ENCODE measurements at places on chromosomes 6 and 20.
A peak's percentile ranks its signal among the peaks of the same experiment; 100 is the strongest.

GRCh38 chr6:150006961-150007464 is 18.3 kb downstream of the RAET1L start:
- no peak for DNase-seq

- DNase-seq = no peak
These were observed 42.3 kb downstream of the ANKEF1 start for GRCh38 chr20:10077081-10077471.

- no peak for DNase-seq
These were observed 618.5 kb downstream of the C6orf118 start for GRCh38 chr6:164690702-164691500.

GRCh38 chr6:63926950-63927927 is 291.6 kb downstream of the PHF3 start:
- DNase-seq = no peak

DNA sequence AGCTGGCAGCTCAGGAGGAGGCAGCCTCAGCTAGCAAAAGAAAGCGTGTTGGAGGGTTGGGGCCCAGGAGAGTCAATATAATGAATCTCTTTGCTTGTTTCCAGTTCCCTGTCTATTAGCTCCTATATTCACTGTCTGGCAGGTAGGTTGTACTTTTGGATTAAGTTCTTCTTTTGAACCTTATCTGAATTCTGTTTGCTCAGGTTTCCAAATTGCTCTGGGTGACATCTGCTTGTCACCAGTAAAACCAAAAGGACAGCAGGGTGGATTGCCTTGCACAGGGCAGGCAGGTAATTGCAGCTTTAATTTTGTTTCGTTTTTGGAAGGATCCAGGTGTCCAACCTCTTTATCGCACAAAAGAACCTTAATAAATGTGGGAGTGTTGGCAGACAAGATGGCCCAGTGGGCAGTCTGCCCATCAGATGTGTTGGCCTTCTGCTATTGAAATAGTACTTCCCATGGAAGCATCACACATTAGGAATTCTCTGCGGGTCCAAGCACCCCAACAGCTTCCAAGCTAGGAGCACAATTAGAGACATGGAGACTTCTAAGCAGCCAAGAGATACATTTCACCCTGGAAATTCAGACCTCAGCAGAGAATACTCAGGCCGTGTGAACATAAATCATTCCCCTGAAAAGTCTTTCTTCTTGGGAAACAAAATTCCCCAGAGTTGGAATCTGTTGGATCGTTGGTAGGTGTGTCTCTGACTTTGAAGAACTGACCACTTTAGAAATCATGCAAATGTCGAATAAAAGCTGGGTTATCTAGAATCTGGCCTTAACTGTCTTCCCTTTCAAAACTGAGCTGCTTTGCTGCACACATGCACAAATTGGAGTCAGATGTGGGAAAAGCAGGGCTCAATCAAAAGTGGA is 286.9 kb upstream of the BMP2 start:
- no peak for DNase-seq

GRCh38 chr6:16403831-16404230 is 165.4 kb downstream of the GMPR start:
- DNase-seq = no peak

- DNase-seq = peak; percentile 85
These were observed at the start of gene ERGIC3 for GRCh38 chr20:35541783-35542662. Gene ERGIC3 (plus strand): TSS chr20:35542078. CDS start chr20:35542098, 20 bp downstream.

GRCh38 chr6:13485923-13486562 is 1.4 kb downstream of the GFOD1 start:
- DNase-seq = no peak

DNA sequence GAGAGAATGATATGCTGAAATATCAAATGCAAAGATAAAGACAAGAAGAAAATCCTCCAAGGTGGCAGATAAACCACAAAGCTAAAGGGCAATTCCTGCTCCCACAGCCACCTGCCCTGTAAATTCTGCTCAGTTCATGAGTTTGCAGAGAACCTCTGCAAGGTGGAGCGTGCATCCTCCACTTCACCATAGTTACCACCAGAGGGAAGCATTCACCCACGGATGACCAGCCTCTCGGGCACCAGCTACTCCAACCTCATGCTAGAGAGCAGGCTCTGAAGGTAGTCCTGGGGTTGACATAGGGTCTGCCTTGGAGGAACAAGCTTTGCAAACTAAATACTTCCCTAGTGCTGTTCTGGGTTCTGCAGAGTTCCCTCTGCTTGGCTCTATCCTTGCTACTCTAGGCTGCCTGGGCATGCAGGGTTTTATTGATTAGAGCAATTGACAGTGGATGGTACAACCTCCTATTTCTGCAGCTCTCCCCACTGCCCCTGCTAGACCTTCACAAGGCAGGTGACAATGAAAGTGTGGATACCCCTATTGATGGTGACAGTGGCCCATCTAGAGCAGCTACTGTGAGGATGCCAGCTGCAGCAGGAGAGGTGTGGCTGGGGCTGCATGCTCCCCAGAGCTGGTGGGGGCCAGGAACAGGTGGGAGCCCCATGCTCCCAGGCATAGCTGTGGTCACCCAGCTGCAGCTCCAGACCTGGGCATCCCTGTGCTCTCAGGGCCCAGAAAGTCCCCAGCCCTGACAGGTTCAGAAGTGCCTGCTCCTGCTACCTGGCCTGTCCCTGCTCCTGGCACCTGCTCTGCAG is 51.1 kb downstream of the GGTLC1 start:
- DNase-seq = no peak

DNA sequence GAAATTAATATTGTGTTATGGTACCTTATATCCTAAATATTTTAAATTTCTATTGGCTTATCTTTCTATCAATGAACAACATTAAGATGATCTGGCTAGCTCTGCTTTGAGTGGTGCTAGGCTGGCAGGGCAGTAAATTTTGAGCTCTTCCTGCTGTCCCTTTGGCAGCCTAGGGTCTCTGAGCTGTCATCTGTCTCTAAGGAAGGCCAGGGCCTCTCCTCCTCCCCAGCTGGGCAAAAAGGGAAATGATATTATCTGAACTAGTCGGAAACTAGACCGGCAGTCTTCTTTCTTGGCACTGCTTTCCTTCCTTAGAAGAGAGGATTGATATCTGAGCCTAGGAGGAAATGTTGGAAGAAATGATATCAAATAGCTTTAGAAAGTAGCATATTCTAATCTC is 176.7 kb upstream of the BTBD3 start:
- DNase-seq = no peak

DNA sequence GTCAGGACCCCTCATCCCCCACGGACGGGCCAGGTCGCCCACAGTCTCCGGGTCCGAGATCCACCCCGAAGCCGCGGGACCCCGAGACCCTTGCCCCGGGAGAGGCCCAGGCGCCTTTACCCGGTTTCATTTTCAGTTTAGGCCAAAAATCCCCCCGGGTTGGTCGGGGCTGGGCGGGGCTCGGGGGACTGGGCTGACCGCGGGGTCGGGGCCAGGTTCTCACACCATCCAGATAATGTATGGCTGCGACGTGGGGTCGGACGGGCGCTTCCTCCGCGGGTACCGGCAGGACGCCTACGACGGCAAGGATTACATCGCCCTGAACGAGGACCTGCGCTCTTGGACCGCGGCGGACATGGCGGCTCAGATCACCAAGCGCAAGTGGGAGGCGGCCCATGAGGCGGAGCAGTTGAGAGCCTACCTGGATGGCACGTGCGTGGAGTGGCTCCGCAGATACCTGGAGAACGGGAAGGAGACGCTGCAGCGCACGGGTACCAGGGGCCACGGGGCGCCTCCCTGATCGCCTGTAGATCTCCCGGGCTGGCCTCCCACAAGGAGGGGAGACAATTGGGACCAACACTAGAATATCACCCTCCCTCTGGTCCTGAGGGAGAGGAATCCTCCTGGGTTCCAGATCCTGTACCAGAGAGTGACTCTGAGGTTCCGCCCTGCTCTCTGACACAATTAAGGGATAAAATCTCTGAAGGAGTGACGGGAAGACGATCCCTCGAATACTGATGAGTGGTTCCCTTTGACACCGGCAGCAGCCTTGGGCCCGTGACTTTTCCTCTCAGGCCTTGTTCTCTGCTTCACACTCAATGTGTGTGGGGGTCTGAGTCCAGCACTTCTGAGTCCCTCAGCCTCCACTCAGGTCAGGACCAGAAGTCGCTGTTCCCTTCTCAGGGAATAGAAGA is 978 bp downstream of the HLA-A start:
- no peak for DNase-seq

DNA sequence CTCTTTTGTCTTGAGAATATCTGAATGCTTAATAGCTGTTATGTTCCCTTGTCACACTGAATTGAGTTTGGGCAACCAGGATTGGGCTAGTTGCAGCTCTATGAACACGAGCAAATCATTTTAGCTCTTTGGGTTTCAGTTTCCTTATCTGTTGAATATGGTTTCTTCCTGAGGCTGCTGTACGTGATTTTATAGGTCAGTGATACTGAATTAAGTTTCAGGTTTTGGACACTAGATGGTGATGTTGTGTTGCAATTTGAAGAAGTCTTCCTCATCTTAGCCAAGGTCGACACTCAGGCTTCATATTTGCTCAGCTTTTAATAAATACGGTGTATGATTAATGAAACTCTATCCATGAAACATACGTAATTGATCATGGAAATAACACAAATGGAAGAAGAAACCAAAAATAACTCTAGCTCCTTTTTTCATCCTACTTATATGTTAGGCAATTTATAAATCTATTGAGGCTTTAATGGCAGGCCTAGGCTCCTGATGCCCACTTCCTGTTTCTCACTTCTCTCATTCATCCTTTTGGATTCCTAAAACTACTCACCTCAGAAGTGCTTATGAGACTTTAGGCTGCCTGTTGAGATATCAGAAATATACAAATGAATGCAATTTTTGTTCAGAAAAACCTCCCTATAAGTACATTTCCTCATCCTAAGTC is 354.1 kb upstream of the MAP3K7 start:
- DNase-seq = peak; percentile 10

GRCh38 chr6:147223736-147224135 is 19.5 kb downstream of the STXBP5 start:
- no peak for DNase-seq

- no peak for DNase-seq
These were observed 74.4 kb upstream of the CHD6 start for GRCh38 chr20:41692479-41693135.

GRCh38 chr20:19940988-19941460 is 76.1 kb upstream of the NAA20 start:
- no peak for DNase-seq

DNA sequence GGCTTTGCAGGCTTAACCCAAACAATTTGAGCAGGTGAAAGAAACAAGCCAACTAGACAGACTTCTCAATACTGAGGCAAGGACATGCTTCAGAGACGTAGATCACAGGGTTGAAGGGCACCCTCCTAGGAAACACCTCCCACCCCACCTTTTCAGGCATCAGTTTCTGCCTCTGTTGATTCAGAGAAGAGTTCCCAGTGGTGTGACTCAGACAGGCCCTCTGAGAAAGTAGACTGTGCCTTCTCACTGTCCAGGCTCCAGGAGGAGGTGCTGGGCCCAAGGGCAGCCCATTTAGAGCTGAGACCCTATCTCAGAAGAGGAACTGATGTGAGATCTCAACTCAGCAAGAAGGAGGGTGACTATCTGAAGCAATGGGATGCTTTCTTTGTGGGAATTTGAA is 108.1 kb downstream of the FAM50B start:
- DNase-seq = no peak

- no peak for DNase-seq
These were observed 7.3 kb downstream of the COL10A1 start for GRCh38 chr6:116118608-116119007.

GRCh38 chr6:111992851-111993250 is 61.1 kb upstream of the CCN6 start:
- no peak for DNase-seq

- DNase-seq = no peak
These were observed 7.2 kb downstream of the PYGB start for GRCh38 chr20:25254986-25255680.

DNA sequence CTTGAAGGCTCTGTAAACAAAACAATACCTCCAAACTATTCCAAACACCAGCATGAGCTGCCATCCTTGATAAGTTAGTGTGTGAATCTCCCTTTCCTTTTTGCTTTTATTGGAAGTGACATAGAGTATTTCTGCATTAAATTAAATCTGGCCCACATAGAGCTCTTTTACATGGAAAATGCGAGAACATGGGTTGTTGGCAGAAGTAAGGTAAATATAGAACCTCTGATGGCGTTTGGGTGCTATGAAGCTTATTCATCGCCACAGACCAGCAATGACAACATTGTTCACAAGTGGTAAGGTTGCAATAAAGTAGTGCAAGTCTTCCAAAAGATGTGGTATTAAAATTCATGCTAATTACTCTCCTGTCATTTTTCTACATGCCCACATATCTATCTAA is 445.8 kb upstream of the JAG1 start:
- no peak for DNase-seq

DNA sequence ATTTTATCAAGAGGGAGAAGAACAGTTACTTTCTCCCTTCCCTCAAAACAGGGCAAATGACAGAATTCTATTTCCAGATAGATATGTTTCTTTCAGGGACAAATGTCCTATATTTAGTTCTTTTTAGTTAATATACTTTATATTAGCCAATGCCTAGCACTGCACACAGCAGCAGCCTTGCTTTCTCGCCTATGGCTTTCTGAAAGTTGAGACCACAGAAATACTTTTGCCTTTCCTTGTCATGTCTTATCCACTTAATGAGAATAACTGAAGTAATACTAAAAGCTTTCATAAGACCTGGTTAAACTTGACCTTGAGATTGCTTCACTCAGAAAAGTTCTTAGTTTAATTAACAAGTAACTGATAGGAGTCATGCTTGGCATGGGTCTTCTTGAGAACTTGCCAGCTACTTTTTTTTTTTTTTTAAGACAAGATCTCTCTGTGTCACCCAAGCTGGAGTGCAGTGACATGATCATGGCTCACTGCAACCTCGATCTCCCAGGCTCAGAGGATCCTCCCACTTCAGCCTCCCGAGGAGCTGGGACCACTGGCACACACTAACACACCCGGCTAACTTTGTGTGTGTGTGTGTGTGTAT is 159.3 kb downstream of the CDKAL1 start:
- no peak for DNase-seq

- DNase-seq = no peak
These were observed 136.7 kb upstream of the RUNX2 start for GRCh38 chr6:45191414-45191813.

- no peak for DNase-seq
These were observed 375.7 kb upstream of the MARCKS start for GRCh38 chr6:113481458-113481857.

DNA sequence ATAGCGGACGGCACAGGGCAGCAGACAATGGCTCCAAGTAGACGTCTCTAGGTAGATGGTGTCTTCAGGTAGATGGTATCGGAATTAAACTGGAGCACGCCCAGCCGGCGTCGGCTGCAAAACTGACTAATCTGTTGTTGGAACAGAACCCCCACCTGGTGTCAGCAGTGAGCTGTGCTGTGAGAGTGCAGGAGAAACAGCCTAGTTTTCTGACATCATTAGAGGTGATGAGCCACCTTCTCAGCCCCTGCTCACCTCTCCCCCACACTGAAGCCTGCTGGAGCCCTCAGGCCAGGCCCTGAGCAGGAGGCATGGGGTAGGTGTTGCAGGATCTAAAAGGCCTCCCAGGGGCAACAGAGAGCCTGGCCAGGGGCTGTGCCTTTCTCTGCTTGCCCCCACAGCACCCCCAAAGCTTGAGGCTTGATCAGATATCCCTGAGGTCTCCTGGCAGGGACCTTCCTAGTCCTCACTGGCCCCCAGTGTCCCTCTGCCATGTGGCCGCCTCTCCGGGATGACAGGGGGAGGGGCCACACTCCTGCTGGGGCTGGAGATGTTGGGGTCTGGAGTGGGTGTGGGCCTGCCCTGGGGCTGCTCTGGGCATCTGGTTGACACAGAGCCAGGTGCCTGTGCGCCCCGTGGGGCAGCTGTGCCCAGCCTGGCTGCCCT is 6.9 kb upstream of the HELZ2 start:
- DNase-seq = no peak

- peak; percentile 100 for DNase-seq
These were observed 2.2 kb upstream of the FOXO3 start for GRCh38 chr6:108558372-108559096.
